ENCODE measurements at places on chromosomes 5 and 9.

DNA sequence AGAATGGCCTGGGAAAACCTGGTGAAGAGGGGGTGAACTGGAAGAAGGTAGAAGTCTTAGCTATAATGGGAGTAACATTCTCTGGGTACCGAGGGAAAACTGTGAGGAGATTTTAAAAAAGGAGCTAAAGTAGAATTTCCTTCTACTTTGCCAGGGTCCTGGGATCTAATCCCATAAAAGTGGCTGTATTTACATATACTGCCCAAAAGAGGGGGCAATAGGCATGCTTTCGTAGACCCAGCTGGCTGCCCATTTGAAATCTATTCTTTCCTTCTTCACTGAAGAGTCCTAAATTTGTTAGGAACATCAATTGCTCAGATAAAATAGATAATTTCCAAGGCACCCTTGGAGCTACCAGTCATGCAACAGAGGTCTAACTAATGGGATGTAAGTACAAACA, 159.2 kb downstream of the CDC42SE2 start:
- H3K27ac ChIP-seq = no peak overlapping the region
- no peaks in the 10 kb centered on the region for H3K27me3 ChIP-seq
- DNase-seq = no peak
- H3K4me1 ChIP-seq = no peaks in the 10 kb centered on the region
- peaks cover 13% of the 10 kb centered on the region for H3K36me3 ChIP-seq
- H3K4me3 ChIP-seq = no peak overlapping the region

- H3K4me1 ChIP-seq = peaks cover 87% of the 10 kb centered on the region
- peaks cover 29% of the 10 kb centered on the region for H3K36me3 ChIP-seq
- H3K27me3 ChIP-seq = no peaks in the 10 kb centered on the region
- DNase-seq = no peak
- peak overlapping the region; percentile 73 for H3K27ac ChIP-seq
These were observed 43.9 kb downstream of the FAM169A start for GRCh38 chr5:74822288-74822687.

DNA sequence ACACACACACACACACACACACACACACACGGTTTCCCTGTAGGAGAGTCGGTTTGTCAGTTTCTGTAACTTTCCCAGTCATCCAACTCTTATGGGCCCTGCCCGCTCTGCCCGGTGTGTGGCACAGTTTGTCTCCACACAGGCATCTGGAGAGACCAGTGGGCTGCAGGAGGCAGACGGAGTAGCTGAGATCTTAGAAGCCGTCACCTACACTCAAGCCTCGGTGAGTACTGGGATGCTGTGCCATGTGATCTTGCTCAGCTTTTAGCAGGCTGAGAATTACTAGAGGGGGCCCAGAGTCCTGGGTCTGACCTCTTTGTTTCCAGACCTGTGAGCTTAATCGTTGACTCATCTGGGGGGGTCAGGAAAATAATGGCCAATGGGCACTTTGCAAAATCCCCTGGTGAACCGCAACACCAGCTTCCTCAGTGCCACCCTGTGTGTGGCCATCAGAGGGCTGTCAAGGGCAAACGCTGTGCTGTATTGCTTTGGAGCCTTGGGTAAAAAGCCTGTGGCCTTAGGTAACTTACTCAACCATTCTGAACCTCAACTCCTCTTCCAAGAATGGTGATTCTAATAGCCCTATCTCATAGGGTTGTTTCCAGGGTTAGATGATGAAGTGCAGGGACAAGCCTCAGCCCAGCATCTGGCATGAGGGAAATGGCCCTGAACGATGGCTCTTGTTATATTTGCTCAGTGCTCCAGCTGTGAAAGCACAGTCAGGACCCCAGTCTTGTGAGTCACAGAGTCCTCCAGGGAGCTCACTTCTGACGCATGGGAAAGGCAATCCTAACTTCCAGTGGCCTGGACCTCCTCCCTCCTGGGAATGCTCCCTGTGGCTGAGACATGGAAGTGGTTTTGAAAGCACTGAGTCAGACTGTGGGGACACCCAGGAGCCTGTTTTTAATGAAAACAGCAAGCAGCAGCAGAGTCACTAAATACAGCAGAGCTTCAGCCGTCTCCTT, 45.6 kb downstream of the COL15A1 start:
- H3K36me3 ChIP-seq = peaks cover 24% of the 10 kb centered on the region
- no peak for DNase-seq
- H3K27ac ChIP-seq = no peak overlapping the region
- no peak overlapping the region for H3K4me3 ChIP-seq

DNA sequence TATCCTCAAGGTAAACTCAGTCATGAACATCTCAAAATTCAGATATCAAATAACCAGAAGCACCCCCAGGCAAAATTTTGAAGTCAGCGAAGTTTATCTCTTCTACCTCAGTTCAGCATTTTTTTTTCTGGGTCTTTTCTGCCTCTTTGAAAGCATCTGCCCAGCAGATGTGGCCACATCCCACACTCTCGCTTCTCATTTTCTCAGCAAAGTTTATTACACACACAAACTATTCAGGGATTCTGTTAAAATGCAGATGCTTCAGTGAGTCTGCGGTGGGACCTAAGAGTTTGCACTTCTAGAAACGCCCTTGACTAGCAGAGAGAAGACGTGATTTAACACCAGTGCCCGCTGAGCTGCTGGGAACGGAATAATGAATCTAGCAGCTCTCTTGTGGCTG, 19.3 kb downstream of the RASEF start:
- H3K27ac ChIP-seq = no peak overlapping the region
- H3K4me3 ChIP-seq = no peak overlapping the region

GRCh38 chr5:150774145-150774544, 4.4 kb upstream of the SMIM3 start:
- no peak for DNase-seq
- no peak overlapping the region for H3K4me3 ChIP-seq
- H3K4me1 ChIP-seq = peaks cover 10% of the 10 kb centered on the region
- no peak overlapping the region for H3K27ac ChIP-seq
- H3K27me3 ChIP-seq = peaks cover 36% of the 10 kb centered on the region

DNA sequence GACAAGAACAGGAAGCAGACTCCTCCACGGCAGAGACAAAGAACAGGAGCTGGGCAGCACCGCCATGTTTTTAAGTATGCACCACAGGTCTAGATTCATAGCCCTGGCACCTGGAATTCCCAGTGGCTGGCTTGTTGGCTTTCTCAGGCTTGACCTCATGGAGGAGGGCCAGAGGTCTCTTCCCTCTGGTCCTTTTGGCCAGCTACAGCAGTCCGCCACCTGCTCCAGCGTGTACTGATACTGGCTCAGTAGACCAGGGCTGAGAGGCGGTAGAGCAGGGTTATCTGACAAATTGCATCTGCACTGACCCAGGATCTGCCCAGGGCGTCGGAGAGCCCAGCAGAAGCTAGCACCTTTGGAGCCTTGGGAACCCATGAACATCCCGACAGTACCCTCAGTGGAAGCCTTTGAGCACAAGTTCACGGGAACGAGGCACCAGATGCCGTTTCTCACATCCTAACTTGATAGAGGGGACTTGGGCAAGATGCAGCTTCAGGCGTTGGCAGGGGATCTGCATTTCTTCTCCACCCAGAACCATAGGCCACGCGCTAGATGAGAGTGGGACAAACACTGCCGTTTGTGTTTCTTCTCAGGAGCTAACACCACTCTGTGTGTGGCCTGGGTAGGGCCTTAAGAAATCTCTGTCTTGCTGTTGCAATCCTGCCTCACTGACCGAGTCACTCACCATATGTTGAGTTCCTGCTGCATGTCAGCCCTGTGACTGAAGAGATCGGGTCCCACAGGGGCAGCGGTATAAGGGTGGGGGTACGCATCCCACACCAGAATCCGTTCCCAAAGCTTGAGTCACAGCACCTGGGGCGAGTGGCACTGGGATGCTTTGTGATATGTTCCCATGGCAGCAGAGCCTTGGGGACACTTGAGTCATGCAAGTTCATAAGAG, 90.3 kb upstream of the OTULINL start:
- no peaks in the 10 kb centered on the region for H3K27me3 ChIP-seq
- H3K27ac ChIP-seq = no peak overlapping the region
- H3K4me1 ChIP-seq = peaks cover 5% of the 10 kb centered on the region
- no peak overlapping the region for H3K4me3 ChIP-seq
- DNase-seq = no peak
- peaks cover 34% of the 10 kb centered on the region for H3K36me3 ChIP-seq

DNA sequence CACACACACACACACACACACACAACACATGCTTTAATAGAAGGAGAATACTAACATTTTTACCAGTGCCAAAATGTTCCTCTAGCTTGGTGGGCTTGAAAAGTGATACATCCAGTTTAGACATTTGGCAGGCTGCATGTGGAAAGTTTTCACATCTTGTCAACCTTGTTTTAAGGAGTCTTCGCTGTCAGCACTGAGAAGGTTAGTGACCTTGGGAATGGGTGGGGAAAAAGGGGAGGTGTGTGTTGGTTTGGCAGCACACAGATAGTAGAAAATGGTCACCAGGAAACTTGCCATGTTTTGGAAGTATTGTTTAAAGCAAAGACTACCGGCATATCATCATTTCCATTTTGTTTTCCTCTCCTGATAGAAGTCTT, 346.5 kb upstream of the ADAMTSL1 start:
- H3K27me3 ChIP-seq = no peaks in the 10 kb centered on the region
- no peak overlapping the region for H3K27ac ChIP-seq
- no peaks in the 10 kb centered on the region for H3K36me3 ChIP-seq
- peaks cover 15% of the 10 kb centered on the region for H3K4me1 ChIP-seq
- no peak for DNase-seq
- no peak overlapping the region for H3K4me3 ChIP-seq

- peak; percentile 59 for DNase-seq
- no peaks in the 10 kb centered on the region for H3K36me3 ChIP-seq
- peak overlapping the region; percentile 96 for H3K27ac ChIP-seq
- peaks cover 7% of the 10 kb centered on the region for H3K27me3 ChIP-seq
- H3K4me1 ChIP-seq = peaks cover 61% of the 10 kb centered on the region
These were observed 3.1 kb downstream of the CXXC5 start for GRCh38 chr5:139651043-139651834.

GRCh38 chr9:89595646-89596045, 9.2 kb upstream of the GADD45G start:
- no peaks in the 10 kb centered on the region for H3K27me3 ChIP-seq
- DNase-seq = no peak
- H3K36me3 ChIP-seq = no peaks in the 10 kb centered on the region
- no peak overlapping the region for H3K4me3 ChIP-seq

DNA sequence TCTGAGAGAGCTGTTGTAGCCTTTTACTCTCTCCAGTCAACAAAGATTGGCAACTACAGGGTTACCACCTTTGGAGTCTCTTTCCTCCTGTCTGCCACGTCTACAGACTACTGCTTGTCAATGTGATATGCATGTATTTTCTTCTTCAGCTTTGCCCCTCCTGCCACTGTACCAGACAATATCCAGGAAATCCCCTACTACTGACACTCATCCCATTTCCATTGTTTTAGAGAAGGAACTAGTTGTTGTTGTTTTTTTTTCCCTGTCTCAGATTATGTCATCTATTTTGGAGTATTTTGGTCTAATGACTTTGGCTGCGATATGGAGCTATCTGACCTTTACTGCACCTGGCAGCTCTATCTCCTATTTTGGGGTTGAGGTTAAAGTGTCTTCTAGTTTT, 50.1 kb upstream of the MACIR start:
- 0 out of 2 replicates have a peak overlapping the region, but pooled peaks have one; percentile 0 for H3K27ac ChIP-seq
- peaks cover 3% of the 10 kb centered on the region for H3K36me3 ChIP-seq
- no peak for DNase-seq
- H3K4me1 ChIP-seq = 0 out of 2 replicates have a peak, but pooled peaks cover 3% of the 10 kb centered on the region
- no peaks in the 10 kb centered on the region for H3K27me3 ChIP-seq

DNA sequence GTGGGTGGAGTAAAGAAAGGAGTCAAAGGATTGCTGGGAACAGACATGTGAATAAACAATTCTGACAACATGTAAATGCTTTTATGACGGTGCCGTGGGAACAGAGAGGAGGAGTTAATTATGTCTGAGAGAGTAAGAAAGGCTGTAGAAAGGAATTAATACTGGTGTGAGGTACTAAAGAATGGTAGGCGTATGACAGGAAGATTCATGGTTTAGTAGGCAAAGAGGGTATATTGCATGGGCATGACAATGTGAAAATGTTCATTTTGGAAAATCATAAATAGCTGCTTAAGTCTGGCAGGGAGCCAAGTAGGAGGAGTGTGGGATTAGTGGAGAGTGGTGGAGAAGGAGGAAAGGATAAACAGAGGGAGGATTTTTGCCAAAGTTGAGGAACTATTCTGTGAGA, 19.7 kb downstream of the NAA35 start:
- peaks cover 52% of the 10 kb centered on the region for H3K36me3 ChIP-seq
- peak overlapping the region; percentile 55 for H3K27ac ChIP-seq
- H3K4me3 ChIP-seq = no peak overlapping the region
- no peaks in the 10 kb centered on the region for H3K27me3 ChIP-seq
- DNase-seq = no peak

DNA sequence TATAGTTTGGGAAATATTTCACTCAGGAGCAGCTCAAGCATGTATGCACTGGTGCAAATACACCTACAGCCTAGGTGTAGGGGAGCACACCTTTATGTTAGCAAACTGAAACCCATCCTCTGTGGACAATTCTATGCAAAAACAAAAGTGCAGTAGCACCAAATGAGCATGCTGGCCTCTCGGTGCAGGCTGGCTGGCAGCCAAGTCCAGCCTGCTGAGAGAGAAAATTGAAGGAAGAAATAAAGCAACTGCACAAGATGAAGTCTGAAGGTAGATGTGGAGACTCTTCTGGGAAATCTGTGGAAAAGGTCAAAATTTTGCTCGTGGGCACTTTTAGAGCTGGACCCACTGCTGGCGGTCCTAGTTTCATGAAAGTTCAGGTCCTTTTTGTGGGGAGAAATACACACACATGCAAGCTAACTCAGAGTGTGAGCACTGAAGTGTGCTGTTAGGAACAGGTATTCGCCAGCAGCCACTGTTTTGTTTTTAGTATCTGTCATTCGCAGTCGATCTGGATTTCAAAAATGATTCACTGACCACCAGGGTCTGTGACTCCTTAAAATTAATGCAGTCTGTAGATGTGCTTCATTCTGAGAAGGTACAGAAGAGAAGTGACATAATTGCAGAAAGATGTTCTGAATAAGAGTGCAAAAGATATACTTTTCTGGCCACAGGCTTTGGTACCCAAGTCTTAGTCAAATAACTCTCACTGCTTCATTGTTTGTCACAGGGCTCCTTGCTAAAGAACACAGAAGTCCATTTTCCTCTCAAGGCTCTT, 281.7 kb downstream of the PARP8 start:
- H3K27me3 ChIP-seq = no peaks in the 10 kb centered on the region
- H3K27ac ChIP-seq = no peak overlapping the region
- H3K36me3 ChIP-seq = peaks cover 23% of the 10 kb centered on the region
- no peaks in the 10 kb centered on the region for H3K4me1 ChIP-seq

GRCh38 chr9:8417341-8417740, 617.8 kb upstream of the DMAC1 start:
- H3K36me3 ChIP-seq = no peaks in the 10 kb centered on the region
- H3K4me3 ChIP-seq = no peak overlapping the region
- H3K27ac ChIP-seq = no peak overlapping the region
- H3K4me1 ChIP-seq = peaks cover 20% of the 10 kb centered on the region

GRCh38 chr5:177435847-177436536, 9.5 kb downstream of the GRK6 start:
- no peaks in the 10 kb centered on the region for H3K27me3 ChIP-seq
- H3K36me3 ChIP-seq = peaks cover 36% of the 10 kb centered on the region
- no peak overlapping the region for H3K27ac ChIP-seq
- DNase-seq = no peak
- peaks cover 10% of the 10 kb centered on the region for H3K4me1 ChIP-seq
- H3K4me3 ChIP-seq = no peak overlapping the region

Measured in WTC11 (cell line).